ENCODE measurements at places on chromosomes 4 and X.

DNA sequence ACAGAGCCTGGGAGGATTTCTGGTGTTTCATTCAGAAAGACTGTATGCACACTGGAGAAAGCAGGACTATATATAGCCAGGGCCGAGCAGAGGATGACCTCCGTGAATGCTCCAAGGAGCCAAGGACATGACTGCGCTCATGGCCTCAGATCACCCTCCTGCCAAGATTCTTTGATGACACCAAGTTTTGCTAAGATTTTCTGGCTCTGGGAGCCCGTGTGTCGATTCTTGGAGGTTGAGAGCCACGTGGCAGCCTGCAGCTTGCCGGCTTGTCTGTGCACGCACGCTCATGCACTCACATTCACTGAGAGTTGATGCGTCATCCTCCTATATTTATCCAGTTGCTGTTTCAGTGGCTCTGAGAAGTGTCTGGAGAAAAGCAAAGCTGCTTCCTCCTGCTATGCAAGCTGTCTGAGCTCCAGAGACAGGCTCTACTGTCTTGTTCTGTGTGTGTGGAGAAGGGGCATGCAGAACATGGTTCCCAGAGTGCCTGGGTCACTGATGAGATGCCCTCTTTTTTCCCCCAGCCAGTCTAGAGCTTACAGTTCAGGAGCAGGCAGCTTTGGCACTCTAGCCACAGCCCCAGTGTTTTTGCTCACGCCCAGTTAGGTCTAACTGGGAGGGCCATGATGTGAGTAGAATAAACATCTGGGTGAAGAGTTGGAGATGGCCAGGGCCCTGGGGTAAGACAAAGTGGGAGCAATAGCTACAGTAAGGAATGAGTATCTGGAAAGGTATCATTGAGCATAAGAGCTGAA lies 64.9 kb upstream of the SCOC start:
- DNase-seq, result no peak

DNA sequence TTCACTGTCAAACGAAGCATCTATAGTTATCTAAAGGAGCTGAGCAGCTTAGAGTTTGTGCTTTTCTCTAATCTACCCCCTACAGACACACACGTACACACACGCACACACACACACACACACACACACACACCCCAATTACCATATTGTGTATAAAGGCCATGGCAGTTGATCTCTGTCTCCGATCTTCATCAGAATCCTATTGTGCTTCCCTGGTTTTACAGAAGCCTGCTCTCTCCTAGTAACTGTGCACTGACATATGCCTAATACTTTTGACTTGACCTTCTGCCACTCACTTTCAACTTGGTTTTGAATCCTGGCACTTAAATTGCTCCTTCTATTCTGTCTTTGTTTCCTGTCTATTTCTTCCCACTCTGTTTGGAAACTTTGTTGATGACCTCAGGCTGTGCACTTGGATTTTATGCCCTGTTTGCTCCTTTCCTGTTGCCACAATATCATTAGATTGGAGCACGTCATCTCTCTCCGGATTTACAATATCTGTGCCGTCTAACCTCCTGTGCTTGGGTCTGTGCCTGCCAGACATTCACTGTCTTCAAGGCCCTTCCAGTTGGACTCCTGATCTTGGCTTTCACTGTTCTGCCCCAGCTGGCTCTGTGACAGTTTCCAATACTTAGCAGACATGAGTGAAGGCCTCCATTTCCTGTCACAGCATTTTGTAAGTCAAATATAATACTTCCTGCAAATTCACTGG lies 928.1 kb downstream of the FAT4 start:
- DNase-seq, result no peak

- no peak for DNase-seq
Measured at GRCh38 chr4:71110499-71110898, 117.0 kb downstream of the DCK start.

GRCh38 chrX:117910216-117910615 lies 206.4 kb downstream of the KLHL13 start:
- DNase-seq, result no peak

DNA sequence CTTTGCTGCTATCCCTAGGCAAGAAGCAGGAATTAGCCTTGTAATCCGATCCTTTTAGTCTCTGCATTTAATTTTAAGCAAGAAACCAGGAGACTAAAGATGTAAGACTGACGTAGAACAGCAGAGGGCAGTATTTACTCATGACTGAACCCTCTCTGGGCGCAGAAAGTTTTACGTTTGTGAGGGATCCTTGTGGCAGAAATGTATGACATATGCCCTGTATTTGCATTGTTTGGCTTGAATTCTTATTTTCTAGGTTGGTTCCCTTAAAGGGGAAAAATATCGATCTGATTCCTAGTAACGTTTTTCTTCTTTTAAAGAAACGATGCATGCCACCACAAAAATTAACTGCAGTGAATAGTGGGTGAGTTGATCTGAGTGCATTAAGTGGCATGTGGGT lies 1.3 kb upstream of the FAT4 start:
- peak; percentile 66 for DNase-seq

DNA sequence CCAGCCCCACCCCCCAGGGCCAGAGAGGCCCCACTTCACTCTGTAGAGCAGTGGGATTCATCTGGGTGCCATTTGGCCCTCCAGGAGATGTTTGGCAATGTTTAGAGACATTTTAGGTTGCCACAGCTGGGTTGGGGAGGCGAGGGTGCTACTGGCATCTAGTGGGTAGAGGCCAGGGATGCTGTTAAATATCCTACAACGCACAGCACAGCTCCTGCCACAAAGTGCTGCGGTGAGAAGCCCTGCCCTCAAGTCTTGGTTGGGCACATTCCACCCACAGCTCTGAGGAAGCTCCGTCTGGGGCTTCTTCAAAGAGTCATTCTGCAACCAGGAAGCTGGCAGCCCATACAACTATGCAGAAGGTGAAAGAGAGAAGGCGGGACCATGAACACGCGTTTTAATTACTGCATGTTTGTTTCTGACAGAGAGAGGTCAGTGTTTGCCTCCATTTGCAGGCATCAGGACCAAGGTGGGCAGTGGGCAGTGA lies 48.1 kb upstream of the FAM9C start:
- DNase-seq, result peak; percentile 23

Data from GM20000 (cell line).